ENCODE measurements at places on chromosomes 1 and 21.

- DNase-seq: no peak
Observed at GRCh38 chr1:115400426-115400825, 62.4 kb upstream of the NGF start.

DNA sequence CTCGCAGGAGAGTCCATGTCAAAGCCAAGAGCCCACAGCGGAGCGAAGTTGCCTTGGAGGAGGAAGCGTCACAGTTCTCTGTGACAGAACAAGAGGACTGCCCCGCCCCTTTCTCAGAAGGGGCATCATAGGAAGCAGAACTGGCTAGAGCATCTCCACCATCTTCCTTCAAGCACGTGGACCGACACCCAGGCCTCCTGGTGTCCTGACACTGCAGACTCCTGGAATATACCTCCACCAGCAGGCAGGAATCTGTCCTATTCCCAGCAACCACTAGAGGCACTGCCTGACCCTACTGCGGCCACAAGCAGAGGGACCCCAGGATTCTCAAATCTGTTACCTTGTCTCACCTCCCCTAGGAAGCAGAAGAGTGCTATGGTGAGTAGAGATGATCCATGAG lies 37.8 kb downstream of the GPA33 start:
- no peak for DNase-seq

DNA sequence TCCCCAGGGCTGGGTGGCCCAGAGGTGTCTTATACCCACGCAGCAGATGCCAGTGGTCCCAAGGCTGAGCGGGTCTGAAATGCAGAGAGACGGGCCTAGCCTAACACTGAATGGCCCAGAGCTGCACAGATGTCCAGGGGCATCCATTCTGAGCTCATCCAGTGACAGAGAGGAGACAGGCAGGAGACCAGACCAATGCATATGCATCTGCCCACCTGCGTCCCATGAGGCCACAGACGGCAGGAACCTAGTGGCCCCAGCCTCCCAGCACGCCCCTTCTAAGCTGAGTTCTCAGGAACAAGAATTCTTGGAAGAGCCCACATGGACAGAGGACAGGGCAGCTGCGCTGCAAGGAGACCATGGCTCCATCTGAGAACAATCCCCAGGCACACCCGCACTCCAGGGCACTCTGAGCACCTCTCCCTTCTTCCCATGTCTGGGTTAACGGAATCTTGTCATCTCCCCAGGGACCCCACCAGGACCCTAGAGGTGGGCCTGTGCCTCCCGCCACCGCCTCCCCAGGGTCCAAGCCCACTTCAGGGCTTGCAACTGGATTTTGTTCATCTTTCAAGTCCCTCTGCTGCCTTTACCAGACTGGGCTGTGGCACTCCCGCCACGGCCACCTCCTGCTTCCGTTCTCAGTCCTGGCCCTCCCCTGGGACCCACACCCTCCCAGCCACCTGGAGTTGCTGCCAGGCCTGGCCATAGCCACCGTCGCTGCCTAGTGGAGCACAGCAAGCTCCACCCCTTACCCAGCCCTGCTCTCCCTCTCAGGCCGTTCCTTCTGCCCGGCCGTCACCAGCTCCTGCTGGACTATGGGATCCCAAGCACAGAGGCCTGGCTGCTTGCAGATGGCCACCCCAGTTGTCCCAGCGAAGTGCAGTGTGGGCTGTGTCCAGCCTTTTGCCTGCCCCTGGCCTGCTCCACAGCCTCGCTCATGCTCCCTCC lies 3.3 kb downstream of the WNT3A start:
- no peak for DNase-seq

- no peak for DNase-seq
Observed at GRCh38 chr1:33182401-33182841, 578 bp upstream of the TRIM62 start.

DNA sequence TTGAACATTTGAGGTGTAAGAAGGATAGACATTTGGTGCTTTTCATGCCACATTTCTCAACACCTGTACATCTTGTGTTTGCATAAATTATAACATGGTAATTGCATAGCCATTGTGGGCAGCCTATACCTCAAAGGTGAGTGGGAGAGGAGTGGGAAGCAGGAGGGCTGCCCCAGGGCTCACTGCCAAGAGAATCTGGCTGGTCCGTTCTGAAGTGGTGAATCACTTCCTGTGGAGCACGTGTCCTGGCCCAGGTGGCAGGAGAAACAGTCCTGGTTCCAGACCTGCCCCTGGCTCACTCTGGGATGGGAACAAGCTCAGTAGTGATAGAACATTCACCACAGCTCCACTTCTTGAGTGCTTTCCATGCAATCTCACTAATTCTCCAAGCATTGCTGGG lies 11.6 kb upstream of the OLFML2B start:
- DNase-seq: no peak

DNA sequence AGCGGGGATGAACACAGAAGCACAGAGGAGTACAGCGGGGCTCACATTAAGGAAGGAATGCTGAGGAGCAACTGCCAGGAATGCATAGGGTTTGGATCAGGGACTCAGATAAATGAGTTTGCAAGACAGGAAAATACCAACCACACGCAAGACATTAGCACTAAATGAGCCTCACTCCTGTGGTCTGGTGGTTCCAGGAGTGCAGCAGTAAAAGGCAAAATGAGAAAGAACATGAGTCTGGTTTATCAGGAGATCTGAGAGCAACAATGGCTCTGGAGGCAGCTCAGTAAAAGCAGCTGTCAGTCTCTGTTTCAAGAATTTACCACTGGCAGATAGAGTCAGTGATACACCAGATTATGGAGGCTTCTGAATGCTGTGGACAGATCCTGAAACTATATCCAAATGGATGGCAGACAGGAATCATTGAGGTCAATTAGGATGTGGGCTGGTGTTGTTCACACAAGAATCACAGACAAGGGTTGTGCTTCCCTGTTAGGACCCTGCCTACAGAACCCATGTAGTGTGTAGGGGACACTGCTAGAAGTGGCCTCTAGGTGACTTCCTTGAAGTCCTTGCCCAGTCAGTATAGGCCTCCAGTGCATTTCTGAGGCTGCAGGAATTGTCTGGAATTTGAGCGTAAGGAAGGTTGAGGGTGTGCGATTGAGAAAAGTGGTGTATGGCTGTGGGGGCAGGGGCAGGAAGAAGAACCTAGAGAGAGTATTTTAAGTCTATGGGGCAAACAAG lies 50.3 kb downstream of the CASQ2 start:
- no peak for DNase-seq

- DNase-seq: no peak
Observed at GRCh38 chr1:22470227-22470626, 18.6 kb downstream of the ZBTB40 start.

GRCh38 chr1:85484264-85484663 lies 19.3 kb upstream of the DDAH1 start:
- DNase-seq: no peak

- no peak for DNase-seq
Observed at GRCh38 chr1:101017448-101017847, 8.1 kb downstream of the DPH5 start.

- no peak for DNase-seq
Observed at GRCh38 chr1:55184859-55185258, 30.3 kb downstream of the USP24 start.

- no peak for DNase-seq
Observed at GRCh38 chr1:22670352-22670975, 17.4 kb downstream of the C1QB start.

GRCh38 chr1:11735854-11736745 lies at the start of gene AGTRAP:
Gene AGTRAP, plus strand, starts transcription at chr1:11736136. Its CDS starts 73 bp downstream, at chr1:11736209.
- peak; percentile 73 for DNase-seq

DNA sequence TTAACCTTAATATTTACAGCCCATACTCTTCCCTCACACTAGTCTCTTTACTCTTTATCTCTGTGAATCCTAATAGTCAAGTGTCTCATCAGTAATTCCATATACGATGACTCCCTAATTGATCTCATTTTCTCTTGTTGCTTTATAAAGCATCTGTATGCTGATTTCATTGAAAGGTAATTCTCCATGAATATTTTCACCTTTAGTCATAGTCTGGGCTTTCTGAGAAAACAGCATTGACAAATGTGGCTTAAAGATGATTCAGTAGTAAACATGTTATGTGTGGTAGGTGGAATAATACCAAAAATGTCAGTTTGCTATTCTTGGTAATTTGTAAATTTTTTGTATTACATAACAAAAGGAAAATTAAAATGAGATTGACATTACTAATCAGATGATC lies 1176.5 kb downstream of the NCAM2 start:
- DNase-seq: no peak

DNA sequence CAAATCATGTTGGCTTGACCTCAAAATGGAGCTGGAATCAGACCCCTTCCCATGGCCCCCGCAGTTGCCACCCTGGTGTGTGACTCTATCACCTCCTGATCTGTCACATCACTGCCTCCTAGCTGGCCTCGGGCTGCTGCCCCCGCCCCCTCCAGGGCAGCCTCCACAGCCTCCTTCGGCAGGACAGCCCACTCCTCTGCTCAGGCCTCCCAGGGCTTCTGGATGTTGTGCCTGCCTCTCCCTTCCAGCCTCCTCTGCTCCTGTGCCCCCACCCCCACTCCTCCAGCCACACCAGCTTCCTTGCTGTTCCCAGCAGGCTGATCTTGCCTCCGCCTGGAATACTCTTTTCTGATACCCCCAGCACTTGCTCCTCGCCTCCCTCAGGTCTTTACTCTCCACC lies 134.4 kb upstream of the EDN2 start:
- DNase-seq: no peak

- DNase-seq: no peak
Observed at GRCh38 chr1:237748171-237748960, 142.4 kb downstream of the ZP4 start.

- DNase-seq: peak; percentile 32
Observed at GRCh38 chr1:185559684-185560331, 174.4 kb upstream of the HMCN1 start.

- DNase-seq: no peak
Observed at GRCh38 chr1:216332003-216332402, 91.2 kb downstream of the USH2A start.

GRCh38 chr1:48808496-48808895 lies 31.8 kb upstream of the BEND5 start:
- no peak for DNase-seq

DNA sequence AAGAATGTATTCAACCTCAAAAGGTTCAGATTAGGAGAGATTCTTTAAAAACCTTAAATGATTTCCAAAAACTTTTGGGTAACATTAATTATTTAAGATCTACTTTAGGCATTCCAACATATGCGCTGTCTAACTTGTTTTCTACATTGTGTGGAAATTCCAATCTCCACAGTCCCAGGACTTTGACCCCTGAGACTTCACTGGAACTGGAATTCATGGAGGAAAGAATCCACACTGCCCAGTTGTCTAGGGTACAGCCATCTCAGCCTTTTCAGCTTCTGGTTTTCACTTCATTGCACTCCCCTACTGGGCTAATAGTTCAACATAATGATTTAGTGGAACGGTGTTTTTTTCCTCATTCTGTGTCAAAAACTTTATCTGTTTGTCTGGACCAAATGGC lies 161.5 kb downstream of the IER5 start:
- DNase-seq: no peak

- no peak for DNase-seq
Observed at GRCh38 chr1:91161166-91161565, 139.3 kb upstream of the ZNF644 start.

- DNase-seq: no peak
Observed at GRCh38 chr1:244092964-244093638, 42.0 kb downstream of the ZBTB18 start.

GRCh38 chr1:22848405-22848804 lies 124.3 kb downstream of the LACTBL1 start:
- no peak for DNase-seq

DNA sequence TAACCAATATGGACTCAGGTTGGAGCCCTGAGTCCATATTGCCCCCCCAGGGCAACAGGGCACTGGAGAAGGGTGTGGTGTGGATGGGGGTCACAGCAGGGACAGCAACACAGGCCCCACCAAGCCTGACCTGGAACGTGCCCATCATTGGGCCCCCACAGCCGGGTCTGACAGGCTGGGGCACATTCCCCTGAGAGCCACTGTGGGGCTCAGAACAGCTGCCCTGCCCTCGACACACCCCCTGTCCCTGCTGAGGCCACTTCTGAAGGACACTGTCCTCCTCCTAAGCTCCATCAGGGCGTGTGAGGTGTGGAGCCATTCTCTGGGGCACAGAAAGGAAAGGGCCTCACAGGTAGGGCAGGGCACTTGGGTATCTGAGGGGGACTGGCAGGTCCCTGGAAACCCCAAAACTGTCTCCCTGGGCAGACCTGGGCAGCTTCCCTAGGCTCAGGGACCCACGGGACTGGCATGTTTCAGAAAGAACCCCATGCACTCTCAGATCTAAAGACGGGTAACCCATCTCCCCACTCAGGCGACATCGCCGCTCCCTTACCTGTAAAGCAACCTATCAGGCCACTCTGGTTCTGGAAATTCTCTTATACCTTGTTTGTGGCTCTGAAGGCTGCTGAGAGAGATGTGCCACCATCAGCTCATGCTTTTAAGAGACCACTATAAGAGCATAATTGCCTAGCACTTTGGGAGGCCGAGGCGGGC lies 95.5 kb downstream of the DMRTB1 start:
- DNase-seq: no peak

- no peak for DNase-seq
Observed at GRCh38 chr1:230274254-230274653, 151.9 kb downstream of the PGBD5 start.

DNA sequence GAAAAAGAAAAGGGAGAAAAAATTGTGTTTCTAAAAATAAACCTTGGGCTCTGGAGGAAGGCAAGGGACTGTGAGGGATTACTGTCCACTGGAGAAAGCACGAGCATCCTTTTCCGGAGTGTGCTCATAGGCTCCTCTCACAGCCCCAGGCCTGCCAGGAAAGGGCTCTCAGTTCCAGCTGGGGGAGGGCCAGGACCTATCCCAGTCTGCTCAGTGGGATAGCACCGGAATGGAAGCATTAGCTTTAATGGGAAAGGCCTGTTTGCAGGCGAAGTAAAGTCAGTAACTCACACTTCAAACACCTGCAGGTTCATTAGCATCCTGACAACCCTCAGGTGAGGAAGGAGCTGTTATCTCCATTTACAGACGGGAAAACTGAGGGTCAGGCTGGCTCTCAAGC lies 113.9 kb upstream of the USP24 start:
- no peak for DNase-seq

DNA sequence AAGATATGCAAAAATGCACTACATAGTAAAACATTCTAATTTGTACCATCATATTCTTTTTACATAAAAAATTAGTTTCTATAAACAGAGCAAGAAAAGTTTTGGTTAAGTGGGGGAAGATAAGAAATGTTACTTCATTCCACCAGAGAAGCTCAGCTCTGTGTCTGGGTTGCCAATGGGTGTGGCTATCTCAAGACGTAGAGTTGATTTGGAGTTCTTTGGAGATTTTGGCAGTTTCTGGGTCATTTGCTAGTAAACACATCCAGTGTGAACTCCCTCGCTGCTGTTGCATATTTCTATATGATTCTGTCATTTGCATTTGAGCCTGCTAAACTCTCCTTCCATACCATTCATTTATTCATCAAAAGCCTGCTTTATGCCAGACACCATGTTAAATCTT lies 7.2 kb downstream of the RGL1 start:
- DNase-seq: no peak

- DNase-seq: peak; percentile 49
Observed at GRCh38 chr1:23343221-23344110, 618 bp downstream of the HNRNPR start.

- DNase-seq: no peak
Observed at GRCh38 chr1:170640581-170640980, 23.4 kb upstream of the PRRX1 start.

Data from activated CD8-positive, alpha-beta memory T cell treated with anti-CD3 and anti-CD28 coated beads for 4 hours (primary cell).